ENCODE measurements at places on chromosomes 16 and 17.

DNA sequence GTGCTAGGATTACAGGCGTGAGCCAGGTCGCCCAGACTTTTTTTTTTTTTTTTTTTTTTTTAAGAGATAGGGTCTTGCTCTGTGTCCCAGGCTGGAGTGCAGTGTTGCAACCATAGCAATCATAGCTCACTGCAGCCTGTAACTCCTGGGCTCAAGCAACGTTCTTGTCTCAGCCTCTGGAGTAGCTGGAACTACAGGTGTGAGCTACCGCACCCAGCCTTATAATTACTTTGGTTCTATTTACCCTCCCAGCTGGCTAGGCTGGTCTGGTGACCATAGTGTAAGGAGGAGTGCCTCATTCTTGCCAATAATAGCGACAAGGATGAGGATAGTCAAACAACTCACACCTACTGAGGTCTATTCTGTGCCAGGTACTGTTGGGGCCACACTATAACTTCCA lies 39.6 kb upstream of the USP7 start:
- no peak for DNase-seq

DNA sequence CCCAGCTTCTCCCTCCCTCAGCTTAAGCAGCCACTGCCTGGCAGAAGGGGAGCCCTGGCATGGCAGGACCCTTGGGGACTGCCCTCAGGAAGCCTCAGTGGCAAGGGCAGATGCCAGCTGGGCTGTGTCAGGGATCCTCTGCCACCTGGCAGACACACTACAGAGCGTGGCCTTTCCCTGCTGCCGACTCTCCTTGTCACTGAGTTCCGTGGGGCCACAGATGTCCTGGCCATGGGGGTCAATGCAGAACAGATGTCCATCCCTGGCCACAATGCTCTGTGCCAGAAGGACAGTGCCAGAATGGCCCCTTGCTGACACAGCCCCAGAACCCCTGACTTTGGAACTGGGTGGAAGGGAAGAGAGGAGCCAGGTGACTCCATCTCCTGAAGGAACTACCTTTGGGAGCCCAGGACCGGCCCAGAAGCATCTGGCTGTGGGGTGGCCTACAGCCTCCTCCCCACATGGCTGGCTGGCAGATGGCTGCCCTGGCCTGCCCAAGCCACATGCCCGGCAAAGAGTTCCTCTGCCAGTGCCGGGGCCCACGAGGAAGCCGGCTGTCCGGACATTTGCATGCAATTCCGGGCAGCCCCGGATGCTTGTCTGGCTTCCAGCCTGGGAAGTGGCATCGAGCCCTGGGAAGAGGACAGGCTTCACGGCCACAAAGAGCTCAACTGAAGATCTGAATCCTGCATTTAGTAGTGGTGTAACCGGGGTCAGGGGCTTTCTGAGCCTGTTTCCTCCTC lies 24.1 kb downstream of the NPTX1 start:
- DNase-seq, result no peak

DNA sequence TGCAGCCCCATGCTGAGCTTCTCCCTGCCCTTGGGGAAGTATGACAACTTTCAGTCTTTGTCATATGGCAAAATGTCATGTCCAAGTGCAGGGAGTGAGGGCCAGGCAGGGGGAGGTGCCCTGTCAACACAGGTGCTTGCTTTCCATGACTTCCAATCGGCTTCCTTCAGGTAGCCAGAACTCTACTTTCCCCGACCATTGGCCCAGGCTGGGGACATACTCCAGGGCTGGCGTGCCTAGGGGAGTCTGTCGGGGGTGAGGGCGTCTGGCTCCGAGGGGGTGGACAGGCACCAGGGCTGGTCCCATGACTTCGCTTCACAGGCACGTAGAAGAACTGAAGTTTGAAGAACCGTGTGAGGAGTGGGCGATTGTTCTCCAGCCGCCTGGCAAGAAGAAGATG lies 19.8 kb upstream of the PIK3R6 start:
- no peak for DNase-seq

GRCh38 chr17:15350777-15351477 lies 9.5 kb upstream of the TEKT3 start:
- no peak for DNase-seq

GRCh38 chr17:7848131-7848579 lies 6.7 kb upstream of the TMEM88 start:
- no peak for DNase-seq

GRCh38 chr16:3774156-3774767 lies 56.9 kb upstream of the TRAP1 start:
- no peak for DNase-seq

- peak; percentile 90 for DNase-seq
Measured at GRCh38 chr16:67872631-67873434, at the start of gene EDC4. EDC4 (plus strand) TSS chr16:67873052; CDS start chr16:67873262, 210 bp downstream.

- no peak for DNase-seq
Measured at GRCh38 chr17:57875290-57876022, 25.6 kb upstream of the MRPS23 start.

- DNase-seq, result no peak
Measured at GRCh38 chr17:47652570-47652969, 2.9 kb downstream of the KPNB1 start.

DNA sequence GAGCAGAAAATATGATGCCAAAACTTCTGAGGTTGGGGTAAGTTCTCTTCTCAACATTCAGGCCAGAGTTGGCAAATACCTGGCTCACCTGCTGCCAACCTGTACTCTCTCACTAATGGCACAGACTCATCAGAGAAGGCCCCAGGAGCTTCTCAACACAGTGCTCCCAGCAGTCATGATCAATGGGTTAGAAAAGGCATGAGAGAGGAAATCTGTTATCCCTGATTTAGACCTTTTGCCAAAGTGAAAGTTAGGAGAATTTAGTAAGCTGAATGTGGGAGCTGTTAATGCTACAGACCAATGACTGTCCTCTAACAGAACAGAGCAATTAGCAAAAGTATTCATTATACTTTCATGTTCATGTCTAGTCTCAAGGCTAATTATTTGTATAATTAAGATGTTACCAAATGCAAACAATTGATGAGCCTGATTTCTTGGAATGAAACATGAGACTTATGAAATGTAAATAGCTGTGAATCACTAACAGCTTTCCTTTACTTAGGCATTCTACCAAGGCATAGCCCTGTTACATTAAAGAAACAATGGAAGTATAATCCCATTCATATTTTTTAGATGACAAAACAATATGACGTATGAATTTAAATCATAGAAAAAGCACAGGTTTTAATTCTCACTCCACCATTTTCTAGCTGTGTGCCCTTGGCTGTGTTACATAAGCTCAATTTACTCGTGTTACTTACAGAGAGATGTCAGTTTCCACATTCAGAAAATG lies 68.7 kb upstream of the MARCHF10 start:
- no peak for DNase-seq

- no peak for DNase-seq
Measured at GRCh38 chr17:80132906-80133625, 13.9 kb downstream of the EIF4A3 start.

DNA sequence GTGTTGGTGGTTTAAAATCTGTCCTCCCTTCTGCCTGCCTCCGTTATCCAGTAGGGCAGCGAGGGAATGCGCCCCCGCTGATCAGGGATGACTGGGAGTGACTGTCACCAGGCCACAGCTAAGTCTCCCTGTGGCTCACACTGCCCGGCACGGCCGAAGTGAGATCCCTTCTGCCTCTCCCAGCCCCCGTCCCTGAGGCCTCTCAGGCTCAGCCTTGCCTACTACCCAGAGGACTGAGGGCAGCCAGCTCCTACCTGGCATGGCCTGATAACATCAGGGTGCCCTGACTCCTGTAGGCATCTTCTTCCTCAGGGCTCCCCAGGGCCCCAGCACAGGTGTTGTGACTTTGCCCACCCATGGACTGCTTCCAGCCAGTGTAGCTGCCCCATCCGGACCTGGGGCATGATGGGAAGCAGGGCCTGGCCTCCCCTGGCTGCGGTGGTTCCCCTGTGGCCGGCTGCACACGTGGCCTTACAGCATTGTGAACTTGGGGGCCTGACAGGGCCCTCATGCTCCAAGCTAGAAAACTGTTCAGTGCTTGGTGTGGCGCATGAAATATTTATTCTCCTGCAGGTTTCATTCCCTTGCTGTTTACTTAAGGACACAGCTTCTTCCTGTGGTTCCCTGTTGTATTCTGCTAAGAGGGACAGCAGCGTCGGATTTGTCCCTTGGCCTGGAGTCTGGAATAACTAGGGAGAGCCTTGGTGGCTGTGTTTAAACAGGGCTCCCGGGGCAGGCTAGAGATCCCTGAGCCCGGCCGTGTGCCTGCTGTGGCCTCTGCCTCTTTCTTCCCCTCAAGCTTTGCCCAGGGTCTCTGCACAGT lies 30.0 kb downstream of the GINS2 start:
- no peak for DNase-seq

DNA sequence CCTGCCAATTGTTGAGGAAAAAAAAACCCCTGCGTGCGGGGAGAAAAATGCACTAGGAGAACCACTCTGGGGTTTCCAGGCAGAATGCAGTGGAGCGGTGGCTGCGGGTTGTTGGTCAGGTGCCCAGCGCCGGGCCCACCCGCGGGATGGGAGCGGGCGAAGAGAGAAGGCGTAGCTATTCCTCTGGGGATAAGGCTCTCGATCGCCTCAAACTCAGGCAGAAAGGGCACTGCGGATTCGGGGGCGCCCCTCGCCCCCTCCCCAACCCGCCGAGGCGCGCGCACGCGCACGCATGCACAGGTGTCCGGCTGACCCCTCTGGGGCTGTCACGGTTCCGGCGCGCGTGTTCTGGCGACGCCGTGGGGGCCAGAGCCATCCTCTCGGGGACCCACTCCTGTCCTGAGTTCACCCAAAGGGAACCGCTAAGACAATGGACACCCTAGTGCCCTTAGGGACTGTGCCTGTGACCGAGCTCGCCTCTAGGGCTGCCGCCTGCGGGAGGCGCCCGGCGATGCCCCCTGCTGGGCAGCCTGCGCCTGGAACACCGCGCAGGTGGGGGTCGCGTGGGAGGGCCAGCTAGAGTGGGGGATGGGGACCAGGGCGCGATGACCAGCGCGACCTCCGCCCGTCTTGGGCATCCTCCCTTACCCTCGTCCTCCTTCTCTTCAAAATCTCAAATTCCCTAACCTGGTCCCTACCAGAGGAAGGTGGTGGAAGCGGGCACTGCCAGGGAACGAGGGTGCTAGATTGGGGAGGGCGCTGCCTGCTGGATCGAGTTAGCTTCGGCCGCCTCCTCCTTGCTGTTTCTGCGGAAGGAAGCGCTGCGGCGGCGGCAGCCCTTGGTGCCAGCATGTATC lies 14.4 kb upstream of the CBX8 start:
- peak; percentile 46 for DNase-seq

GRCh38 chr17:50181591-50182560 lies 16.1 kb downstream of the SGCA start:
- no peak for DNase-seq

GRCh38 chr16:11572301-11572995 lies 14.3 kb downstream of the LITAF start:
- DNase-seq, result peak; percentile 48

- DNase-seq, result no peak
Measured at GRCh38 chr17:48068491-48068961, 20.4 kb downstream of the NFE2L1 start.

DNA sequence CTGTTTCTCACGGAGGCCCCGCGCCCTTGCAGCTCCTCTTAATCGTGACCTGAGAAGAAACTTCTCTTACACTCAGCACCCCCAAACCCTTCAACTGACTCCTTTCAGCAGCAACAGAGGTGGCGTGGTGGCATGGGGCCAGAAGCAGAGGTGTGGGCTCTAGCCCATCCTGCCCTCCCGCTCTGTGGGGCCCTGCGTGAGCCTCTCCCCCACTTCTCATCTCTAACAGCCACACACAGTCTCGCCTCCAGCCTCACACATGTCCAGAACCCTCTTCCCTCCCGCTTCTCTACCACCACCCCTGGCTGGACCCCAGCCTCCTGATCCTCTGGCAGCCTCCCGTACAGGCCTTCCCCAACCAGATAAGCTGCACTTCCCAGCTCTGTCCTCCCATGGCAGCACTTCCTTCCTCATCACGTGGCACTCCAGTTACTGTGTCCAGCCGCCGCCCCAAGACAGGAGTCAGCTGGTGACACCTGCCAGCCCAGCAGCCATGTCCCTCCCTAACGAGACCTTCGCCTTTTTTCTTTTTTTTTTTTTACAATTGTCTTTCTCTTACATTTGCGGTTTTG lies 30.5 kb downstream of the NSMCE1 start:
- no peak for DNase-seq

DNA sequence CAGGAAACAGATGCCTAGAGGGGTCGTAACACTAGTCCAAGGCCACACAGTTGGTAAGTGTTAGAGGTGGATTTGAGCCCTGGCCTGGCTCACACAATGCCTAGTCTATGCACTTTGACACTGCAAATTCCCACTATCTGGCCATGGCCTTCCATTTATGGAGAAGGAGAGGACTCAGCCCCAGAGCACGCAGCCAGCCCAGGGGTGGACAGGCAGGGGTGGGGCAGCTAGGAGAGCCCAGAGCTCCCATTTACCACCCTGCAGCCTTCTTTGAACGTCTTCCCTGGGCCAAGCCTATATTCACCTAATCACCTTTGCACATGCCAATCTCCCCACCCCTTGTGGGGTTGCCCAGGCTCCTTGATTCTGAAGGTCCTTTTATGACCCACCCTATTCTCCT lies 81.2 kb downstream of the DYNLRB2 start:
- DNase-seq, result no peak

DNA sequence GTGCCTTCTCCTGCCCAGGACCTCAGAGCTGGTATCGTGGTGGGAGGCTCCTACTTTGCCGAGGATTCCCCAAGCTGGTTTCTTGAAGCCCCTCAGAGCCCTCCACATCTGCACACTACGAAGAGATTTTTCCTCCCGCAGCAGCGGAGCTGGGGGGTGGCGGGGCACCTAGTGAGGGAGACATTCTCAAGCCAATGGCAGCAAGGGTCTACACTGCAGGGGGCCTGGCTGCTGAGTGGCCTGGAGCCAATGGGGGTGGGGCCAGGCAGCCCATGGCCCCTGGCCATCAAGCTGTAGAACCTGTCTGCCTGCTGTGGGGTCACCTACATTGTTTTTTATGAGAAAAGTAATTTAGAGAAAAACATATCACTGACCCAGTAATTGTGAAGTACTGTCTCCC lies 5.0 kb downstream of the SLC26A11 start:
- DNase-seq, result no peak

DNA sequence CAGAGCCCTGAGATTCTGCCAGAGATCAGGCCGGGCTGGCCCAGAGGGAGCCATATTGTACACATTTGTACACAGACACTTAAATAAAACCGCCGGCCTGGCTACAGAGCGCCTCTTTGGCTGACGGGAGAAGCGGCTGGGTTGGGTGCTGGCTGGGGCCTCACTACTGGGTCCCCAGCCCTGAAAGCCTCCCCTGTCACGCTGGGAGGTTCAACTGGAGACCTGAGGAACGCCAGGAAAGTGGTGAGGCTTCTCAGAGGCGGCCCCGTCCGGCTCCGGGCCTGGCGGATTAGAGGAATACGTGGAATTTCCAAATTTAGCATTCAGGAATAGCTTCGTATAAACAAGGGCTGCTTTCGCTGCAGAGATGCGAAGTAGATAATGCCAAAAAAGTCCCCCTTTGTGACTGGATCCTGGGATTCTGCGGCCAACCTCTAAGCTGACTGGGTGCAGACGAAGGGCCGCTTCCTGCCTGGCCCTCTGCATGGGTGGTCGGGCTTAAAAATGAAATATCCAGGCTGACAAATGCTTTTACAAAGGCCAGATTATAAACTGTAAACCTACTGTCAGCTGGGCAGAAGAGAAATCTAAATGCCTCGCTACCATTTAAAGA lies 252.4 kb downstream of the IRF8 start:
- DNase-seq, result no peak

GRCh38 chr17:9072696-9073339 lies 51.5 kb downstream of the NTN1 start:
- DNase-seq, result no peak

GRCh38 chr17:45353043-45353442 lies 36.2 kb upstream of the MAP3K14 start:
- DNase-seq, result no peak
